ENCODE measurements at places on chromosomes 2 and 18.

DNA sequence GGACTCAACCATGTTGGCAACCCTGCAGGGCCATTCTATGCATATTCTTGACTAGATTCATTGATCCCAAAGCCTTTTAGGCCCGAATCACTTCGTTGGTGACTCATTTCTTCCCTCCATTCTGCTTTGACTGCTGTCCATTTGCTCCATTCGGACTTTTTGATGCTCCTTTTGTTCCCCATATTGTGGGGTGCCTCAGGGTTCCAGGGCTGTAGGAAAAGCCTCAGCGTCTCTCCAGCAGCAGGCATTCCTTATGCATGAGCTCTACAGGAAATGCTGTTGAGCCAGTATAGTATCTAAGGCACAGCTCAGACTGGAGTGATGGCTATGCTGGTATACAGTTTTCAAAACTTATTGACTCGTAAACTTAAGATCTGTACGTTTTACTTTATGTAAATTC, 292.6 kb downstream of the PRKCE start:
- DNase-seq = no peak

DNA sequence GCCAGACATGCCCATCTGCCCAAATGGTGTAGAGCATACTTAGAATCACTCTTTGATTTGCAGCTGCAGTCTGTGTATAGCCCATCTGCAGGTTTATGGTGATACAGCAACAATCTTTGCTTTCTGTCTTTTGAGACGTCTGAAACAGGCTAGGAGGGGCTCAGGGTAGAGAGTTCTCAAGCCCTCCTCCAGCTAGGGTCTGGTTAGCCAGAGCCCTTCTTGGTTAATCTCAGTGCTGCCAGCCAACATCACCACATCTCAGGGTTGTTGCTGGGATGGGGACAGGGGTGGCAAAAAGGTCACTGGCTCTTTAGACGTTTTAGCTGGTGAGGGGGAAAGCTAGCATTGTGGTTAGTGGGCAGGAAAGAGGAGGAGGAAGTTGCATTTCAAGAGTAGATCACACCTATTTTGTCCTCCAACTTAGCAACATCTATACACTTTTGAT, 136.6 kb upstream of the ACAA2 start:
- no peak for DNase-seq

GRCh38 chr2:19099181-19099580, 259.2 kb downstream of the OSR1 start:
- no peak for DNase-seq

GRCh38 chr2:220491670-220492069, 864.2 kb downstream of the SLC4A3 start:
- DNase-seq = no peak

DNA sequence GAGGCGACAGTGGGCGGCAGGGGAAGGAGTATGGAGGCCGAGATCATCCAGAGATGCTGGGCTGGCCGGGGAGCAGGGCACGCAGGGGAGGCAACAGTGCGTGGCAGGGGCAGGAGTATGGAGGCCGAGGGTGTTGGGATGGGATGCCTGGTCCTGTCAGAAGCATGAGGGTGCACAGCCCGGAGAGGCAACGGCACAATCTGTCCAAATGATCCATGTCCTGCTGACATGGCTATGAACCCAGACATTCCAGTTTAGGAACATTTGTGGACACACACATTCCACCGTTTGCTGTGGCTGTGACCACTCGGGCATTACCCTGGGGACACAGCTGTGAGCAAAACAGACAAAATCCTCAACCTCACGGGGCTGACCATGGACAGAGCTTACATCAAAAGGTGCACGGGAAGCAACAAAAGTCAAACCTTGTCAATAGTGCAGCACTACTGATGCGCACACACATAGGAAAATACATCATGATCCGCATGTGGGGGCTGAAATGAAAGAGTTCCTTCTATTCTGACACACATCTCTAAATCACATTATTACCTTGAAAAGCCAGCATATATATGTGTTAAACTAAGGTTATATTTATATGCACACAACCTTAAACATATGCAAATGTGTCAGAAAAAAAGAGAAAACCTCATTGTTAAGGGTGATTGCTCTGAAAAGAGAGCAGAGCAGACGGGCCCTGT, 144.0 kb upstream of the GPC1 start:
- no peak for DNase-seq

DNA sequence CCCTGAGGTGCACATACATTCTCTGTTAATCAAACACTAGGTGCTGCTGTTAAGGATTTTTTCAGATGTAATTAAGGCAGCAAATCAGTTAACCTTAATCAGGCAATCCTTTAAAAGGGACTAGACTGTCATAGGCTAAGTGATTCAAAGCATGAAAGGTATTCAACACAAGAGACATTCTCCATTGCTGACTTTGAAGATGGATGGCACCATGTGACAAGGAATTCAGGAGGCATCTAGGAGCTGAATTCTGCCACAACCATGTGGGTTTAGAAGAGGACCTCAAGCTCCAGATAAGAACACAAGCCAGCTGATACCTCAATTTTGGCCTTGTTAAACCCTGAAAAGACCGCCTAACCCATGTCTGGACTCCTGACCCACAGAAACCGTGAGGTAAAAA, 84.0 kb downstream of the SMAD2 start:
- DNase-seq = no peak

- DNase-seq = no peak
Measured at GRCh38 chr2:21055451-21055850, 11.6 kb upstream of the APOB start.

GRCh38 chr2:50492477-50492851, 539.5 kb downstream of the NRXN1 start:
- peak; percentile 53 for DNase-seq

DNA sequence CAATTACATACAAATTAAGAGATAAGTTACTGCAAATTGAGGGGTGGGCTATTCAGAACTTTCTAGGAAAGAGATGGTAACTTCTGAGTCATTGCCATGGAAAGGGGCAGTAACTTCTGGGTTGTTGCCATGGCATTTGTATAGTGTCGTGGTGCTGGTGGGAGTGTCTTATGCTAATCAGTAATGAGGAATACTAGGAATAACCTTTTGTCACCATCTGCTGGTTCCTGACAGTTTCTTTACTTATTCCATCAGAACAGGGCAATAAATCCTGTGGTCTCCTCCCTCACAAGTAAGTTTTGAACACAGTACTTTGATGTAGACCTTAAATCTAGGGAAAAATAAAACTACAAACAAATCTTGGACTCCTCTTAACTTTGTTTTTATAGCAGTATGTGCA, 435.4 kb downstream of the BCL11A start:
- no peak for DNase-seq

DNA sequence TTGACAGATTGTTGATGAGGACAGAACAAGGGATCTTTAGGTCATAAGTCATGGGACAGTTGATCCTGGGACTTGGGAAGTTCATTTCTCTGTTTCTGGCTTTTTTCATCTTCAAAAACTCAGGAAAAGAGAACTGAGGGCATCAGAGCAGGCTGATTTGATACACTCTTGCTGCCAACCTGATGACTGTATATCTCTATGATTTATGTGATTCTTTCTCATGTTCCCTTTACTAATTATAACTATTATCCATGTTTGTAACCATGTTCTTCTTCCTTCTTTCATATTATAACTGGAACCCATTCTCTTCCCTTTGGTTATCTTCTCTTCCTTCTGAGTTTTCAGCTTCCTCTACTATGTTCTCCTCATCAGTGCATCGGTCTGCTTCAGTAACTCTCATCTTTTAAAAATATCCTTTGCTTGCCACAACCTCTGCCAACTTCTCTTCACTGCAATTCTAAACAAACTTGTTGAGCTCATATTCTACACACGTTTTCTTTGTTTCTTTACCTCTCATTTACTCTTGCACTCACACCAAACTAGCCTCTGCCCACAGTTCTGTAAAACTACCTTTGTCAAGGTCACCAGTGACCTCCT, 13.5 kb downstream of the RASGRP3 start:
- DNase-seq = no peak

- peak; percentile 73 for DNase-seq
Measured at GRCh38 chr2:234494361-234495250, 2.3 kb downstream of the ARL4C start.

DNA sequence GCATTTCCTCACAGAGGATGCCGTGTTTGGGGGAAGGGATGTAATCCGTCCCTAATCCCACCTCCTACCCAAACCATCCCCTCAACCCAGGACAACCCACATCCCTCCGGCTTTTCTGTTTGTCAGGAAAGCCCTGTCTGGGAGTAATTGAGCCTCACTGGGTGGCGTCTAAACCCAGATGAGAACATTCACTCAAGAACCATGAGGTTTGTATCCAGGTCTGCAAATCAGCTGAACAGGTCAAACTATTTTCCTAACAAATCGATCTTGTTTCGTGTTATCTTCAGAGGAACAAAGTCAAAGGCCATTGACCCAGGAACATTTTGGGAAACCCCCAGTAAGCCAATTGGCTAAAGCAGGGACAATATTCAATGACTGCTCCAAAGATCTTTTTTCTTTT, 25.7 kb downstream of the CYP27C1 start:
- no peak for DNase-seq

GRCh38 chr2:230870544-230871360, 6.0 kb downstream of the ITM2C start:
- no peak for DNase-seq

DNA sequence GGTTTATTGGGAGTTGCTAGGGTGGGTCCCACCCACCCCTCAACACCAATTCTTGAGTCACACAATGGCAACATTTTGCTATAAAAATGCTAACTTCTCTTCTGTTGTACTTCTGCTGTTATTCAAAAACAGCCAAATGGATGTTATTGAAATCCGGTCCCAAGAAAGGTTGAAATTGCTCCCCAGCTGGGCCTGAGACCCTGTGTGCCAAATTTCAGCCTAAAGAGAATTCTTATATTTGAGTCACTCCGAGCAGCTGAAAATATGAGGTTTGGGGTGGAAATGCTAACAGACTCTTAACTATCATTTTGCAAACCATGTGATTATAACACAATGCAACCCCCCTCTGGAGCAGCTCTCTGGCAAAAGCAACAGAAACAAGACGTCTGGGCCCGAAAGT, 27.0 kb upstream of the ACVR1 start:
- DNase-seq = no peak

Data from NCI-H2029 treated with DMSO at 0.1 percent for 48 hours (cell line).